ENCODE measurements at places on chromosomes 1 and 21.

- DNase-seq = no peak
- H3K4me1 ChIP-seq = no peaks in the 10 kb centered on the region
- no peaks in the 10 kb centered on the region for H3K36me3 ChIP-seq
- H3K4me3 ChIP-seq = no peak overlapping the region
- H3K27ac ChIP-seq = no peak overlapping the region
- peaks cover 21% of the 10 kb centered on the region for H3K27me3 ChIP-seq
Observed at GRCh38 chr1:230291731-230292620, 134.2 kb downstream of the PGBD5 start.

GRCh38 chr1:9691108-9691445, 39.5 kb downstream of the PIK3CD start:
- DNase-seq = peak; percentile 41
- no peaks in the 10 kb centered on the region for H3K36me3 ChIP-seq
- H3K4me1 ChIP-seq = peaks cover 18% of the 10 kb centered on the region
- H3K4me3 ChIP-seq = no peak overlapping the region

DNA sequence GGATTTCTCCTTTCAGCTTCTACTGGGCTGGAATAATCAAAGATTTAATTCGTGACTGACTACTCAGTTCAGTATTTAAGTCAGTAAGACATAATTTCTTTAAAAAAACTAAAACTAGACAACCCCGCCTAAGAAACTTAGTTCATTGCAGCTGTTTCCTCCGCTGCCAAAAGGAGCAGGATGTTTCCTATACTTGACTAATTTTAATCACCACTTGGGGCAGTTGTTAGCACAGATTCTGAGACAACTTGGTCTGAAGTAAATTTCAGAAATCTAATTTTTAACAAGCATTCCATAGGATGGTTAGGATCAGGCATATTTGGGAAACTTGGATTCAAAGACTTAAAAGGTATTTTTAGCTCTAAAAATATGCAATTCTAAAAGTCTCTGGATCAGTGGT, 34.0 kb downstream of the EPRS1 start:
- H3K36me3 ChIP-seq = peaks cover 19% of the 10 kb centered on the region
- H3K27ac ChIP-seq = no peak overlapping the region
- peaks cover 3% of the 10 kb centered on the region for H3K4me1 ChIP-seq

- H3K4me3 ChIP-seq = no peak overlapping the region
- H3K36me3 ChIP-seq = no peaks in the 10 kb centered on the region
- DNase-seq = no peak
- H3K4me1 ChIP-seq = no peaks in the 10 kb centered on the region
- no peaks in the 10 kb centered on the region for H3K27me3 ChIP-seq
- no peak overlapping the region for H3K27ac ChIP-seq
Observed at GRCh38 chr1:226060427-226060826, 2.1 kb upstream of the H3-3A start.

DNA sequence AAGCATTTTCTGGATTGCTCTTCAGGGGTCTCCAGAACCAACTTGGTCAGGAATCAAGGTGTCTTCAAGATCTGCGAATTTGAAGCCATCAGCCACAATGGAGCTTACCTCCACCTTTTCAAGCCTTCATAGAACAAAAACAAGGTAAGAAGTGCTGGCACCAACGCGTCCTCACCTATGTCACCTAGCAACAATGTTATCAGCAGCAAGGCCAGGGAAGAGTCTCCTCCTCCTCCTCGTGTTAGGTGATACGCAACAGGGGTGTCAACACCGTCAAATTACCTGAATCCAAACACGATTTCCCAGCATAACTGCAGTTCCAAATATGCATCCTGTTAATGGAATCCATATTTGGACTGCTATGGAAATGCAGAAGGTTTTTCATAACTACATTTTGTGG, 4.1 kb upstream of the TIAM1 start:
- no peaks in the 10 kb centered on the region for H3K4me1 ChIP-seq
- H3K36me3 ChIP-seq = no peaks in the 10 kb centered on the region
- no peak overlapping the region for H3K27ac ChIP-seq
- H3K27me3 ChIP-seq = peaks cover 25% of the 10 kb centered on the region
- no peak overlapping the region for H3K4me3 ChIP-seq

All from IMR-90 (cell line).